ENCODE measurements at places on chromosomes 2 and 18. TPM values are rescaled to one million over a fixed set of nuclear protein-coding genes. Genes with fewer than 3 reads are reported as not detected.

- H3K4me3 ChIP-seq: peak overlapping the region; percentile 35
- H3K27ac ChIP-seq: peak overlapping the region; percentile 86
- H3K36me3 ChIP-seq: no peaks in the 10 kb centered on the region
- DNase-seq: no peak
Measured at GRCh38 chr2:239222312-239222660, 178.5 kb downstream of the HDAC4 start.

GRCh38 chr2:9895669-9896590, 52.7 kb downstream of the TAF1B start:
- H3K36me3 ChIP-seq: no peaks in the 10 kb centered on the region
- DNase-seq: no peak
- H3K4me1 ChIP-seq: peaks cover 12% of the 10 kb centered on the region
- no peak overlapping the region for H3K27ac ChIP-seq
- H3K27me3 ChIP-seq: no peaks in the 10 kb centered on the region
- no peak overlapping the region for H3K4me3 ChIP-seq

DNA sequence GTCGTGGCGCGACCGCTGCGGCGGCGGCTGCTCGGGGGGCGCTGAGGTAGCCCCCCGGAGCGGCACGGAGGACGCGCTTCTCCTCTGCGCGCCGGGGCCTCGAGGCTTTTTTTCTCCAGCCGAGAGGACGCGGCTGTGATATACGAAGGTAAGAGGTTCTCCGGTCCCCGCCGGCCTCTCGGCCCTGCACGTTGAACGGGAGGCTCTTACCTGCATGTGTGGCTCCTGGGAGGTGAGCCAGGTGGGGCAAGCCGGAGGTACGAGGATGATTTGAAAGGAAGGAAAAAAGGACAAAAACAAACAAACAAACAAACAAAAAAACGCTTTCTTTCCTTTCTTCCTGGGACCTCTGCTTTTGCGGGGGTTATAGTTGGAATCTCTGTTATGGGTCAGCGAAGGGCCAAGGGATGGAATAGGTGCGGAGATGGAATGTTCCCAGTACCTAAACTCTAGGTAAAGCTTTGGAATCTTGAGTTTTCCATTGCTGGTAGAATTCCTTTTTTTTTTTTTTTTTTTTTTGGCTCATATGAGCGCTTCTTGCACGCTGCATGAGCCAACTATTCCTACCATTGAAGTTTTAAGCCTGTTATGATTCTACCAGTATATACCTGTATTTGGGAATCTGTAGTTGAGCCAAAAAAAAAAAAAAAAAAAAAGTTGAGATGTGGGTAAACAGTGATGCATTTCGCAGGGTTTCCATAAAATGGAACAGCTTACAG, 674 bp downstream of the PTPN4 start:
- DNase-seq: no peak
- peak overlapping the region; percentile 94 for H3K27ac ChIP-seq
- H3K36me3 ChIP-seq: no peaks in the 10 kb centered on the region
- peaks cover 28% of the 10 kb centered on the region for H3K4me1 ChIP-seq
- no peaks in the 10 kb centered on the region for H3K27me3 ChIP-seq

DNA sequence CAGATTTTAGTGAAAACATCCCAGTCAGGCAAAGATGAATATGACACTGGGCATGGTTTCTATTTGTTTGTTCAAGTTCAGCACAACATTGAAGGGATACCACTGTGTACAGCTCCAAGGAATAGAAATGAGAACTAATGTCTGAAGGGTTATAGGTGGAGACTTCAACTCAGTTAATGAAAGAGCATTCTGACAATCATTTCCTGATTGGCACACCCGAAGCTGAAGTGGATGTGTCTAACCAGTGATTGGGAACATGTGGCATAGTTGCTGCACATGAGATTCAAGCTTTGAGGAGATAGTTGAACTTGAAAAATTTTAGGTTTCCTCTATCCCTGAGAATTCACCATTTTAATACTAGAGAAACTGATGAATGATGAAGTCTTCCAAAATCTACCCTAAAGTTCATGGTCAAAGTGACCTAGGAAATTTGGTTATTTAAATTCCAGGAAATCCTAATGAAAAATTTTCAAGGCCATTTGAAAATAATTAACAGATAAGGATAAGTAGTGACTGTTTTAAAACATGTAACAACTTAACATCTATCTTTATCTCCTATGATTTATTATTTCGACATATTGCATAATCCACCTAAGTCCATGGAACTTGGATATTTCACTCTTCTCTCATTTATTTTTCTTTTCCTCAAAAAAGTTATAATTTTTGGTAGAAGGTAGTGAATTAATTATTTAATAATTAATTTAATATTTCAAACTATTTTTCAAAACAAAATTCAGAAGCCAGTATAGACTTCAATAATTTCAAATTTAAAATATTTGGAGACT, 38.0 kb downstream of the SLC9A4 start:
- H3K27ac ChIP-seq: no peak overlapping the region
- DNase-seq: peak; percentile 37
- no peaks in the 10 kb centered on the region for H3K36me3 ChIP-seq
- H3K27me3 ChIP-seq: no peaks in the 10 kb centered on the region

GRCh38 chr2:151817929-151818328, 10.3 kb downstream of the ARL5A start:
- peaks cover 19% of the 10 kb centered on the region for H3K4me1 ChIP-seq
- H3K27ac ChIP-seq: no peak overlapping the region
- H3K27me3 ChIP-seq: no peaks in the 10 kb centered on the region
- H3K36me3 ChIP-seq: peaks cover 3% of the 10 kb centered on the region
- H3K4me3 ChIP-seq: no peak overlapping the region
- DNase-seq: no peak

DNA sequence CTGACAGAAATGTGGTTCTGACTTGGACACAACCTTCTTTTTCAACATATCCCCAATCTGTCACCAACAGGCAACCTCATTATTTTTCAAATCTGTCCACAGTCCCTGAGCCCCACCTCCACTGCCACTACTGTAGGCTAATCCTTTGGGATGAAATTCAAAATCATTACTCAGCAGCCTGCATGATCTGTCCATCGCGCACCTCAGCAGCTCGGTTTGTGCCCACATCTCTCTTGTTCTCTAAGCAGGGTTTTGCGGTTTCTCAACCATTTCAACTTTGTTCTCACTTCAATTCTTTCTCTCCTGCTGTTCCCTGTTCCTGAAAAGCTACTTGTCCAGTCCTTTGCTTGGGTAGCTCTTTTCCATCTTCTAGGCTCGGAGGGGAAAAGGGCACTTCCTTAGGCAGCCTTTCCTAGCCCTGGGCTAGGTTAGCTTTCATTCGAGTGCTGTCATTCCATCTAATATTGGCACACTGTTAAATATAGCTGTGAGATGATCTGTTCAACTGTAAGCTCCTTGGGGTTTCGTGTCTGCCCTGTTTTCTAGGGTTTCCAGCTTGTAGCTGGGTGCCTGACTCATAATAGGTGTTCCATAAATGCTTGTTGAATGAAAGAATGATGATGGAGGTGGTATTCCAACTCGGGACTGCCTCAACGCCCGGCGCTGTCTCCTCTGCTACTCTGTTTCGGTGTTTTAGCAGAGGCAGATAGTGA, 653 bp upstream of the ANKAR start:
- peak overlapping the region; percentile 97 for H3K27ac ChIP-seq
- no peak for DNase-seq
- H3K4me1 ChIP-seq: peaks cover 14% of the 10 kb centered on the region
- H3K4me3 ChIP-seq: peak overlapping the region; percentile 74

GRCh38 chr2:175203621-175204496, 22.3 kb upstream of the ATP5MC3 start:
- DNase-seq: no peak
- no peaks in the 10 kb centered on the region for H3K4me1 ChIP-seq
- H3K36me3 ChIP-seq: no peaks in the 10 kb centered on the region
- no peaks in the 10 kb centered on the region for H3K27me3 ChIP-seq
- no peak overlapping the region for H3K27ac ChIP-seq

GRCh38 chr2:105797298-105797819, 52.6 kb downstream of the NCK2 start:
- peaks cover 62% of the 10 kb centered on the region for H3K4me1 ChIP-seq
- H3K27ac ChIP-seq: peak overlapping the region; percentile 33
- no peak overlapping the region for H3K4me3 ChIP-seq
- H3K27me3 ChIP-seq: no peaks in the 10 kb centered on the region

Gene CCDC142
- total RNA-seq: 15.9 TPM
